ENCODE measurements at places on chromosomes 7 and 10.

DNA sequence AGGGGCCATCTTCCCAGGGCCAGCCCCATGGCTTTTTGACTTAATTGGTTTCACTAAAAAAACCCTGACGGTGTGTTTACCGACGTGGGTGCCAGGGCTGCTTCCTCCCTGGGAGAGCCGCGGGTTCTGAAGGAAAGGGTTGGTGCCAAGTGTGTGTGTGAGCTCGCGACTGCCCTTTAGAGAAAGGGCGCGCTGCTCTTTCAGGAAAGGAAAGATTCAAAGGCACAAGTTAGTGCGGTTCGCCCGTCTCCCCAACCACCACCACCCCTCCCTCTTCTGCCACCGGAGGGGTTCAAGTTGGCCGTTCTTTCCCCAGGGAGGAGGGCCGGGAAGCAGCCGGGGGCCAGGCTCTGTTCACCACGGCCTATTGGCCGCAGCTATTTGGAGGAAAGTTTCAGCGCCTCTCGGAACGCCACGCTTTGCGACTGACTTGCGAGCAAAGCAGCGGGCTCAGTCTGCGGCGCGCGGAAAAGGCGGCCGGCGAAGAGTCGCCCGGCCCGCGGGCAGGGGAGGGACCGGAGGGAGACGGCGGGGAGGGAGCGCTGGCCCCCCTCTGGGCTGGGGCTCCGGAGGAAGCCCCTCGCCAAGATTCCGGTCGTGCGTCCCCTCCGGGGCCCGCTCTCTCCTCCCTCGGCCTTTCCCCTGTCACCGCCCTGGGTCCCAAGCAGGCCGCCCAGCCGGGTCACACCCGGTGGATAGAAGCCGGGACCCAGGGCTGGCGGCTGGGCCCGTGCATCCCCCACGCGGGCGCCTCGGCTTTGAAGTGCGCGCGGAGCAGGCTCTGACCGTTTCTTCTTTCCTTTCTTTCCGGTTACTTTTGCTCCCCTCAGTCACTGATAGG is 165.9 kb upstream of the PPP1R3A start:
- DNase-seq: peak; percentile 28

DNA sequence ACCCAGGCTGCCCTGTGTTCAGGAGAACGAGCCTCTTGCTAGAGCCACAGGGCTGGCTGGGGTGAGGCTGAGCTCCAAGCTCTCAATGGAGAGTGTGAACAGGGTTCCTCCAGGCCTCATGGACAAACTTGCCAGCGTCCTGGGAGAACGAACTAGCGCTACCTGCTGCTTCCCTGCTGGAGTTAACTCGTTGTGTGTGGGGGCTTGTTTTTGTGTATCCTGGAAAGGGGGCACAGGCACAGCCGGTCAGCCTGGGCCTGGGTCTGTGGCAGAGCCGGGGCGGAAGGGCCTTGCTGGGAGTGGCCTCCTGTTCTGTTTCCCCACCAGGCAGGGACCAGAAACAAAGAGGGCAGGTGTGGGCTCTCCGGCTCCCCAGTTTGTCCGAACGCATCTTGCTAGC is 259.2 kb downstream of the DNAJB6 start:
- DNase-seq: no peak

GRCh38 chr7:154649434-154649833 is 353.5 kb downstream of the PAXIP1 start:
- peak; percentile 48 for DNase-seq

- DNase-seq: peak; percentile 48
These were observed 19.7 kb upstream of the FKBP9 start for GRCh38 chr7:32937344-32938174.

- no peak for DNase-seq
These were observed 293.9 kb downstream of the SNX13 start for GRCh38 chr7:17646253-17646956.

- DNase-seq: no peak
These were observed 199.4 kb upstream of the PRSS58 start for GRCh38 chr7:142457146-142457703.

- DNase-seq: no peak
These were observed 225.0 kb upstream of the FAM3C start for GRCh38 chr7:121620953-121621606.

- no peak for DNase-seq
These were observed 728.5 kb downstream of the TNS3 start for GRCh38 chr7:46853451-46853850.

GRCh38 chr10:93541402-93542357 is 24.8 kb upstream of the FFAR4 start:
- DNase-seq: peak; percentile 33

DNA sequence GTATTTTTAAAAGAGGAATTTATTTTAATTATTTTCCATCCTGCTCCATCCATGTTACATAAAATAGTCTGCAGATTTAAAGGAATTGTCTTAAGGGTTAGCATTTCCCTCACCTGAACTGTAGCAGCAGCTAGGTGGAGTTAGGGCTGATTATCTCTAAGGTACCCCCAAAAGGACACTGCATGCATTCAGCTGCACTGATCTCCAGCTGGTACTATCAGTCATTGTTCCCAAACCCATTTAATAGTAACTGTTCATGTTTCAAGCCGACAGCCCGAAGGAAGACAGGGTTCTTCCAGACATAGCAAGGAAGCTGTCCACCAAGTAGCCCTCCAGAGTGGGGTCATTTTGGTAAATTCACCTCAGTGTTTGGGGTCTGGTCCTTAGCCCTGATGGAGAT is 48.7 kb downstream of the FAM171A1 start:
- DNase-seq: no peak

GRCh38 chr7:93036807-93037206 is 81.0 kb downstream of the SAMD9 start:
- DNase-seq: no peak

DNA sequence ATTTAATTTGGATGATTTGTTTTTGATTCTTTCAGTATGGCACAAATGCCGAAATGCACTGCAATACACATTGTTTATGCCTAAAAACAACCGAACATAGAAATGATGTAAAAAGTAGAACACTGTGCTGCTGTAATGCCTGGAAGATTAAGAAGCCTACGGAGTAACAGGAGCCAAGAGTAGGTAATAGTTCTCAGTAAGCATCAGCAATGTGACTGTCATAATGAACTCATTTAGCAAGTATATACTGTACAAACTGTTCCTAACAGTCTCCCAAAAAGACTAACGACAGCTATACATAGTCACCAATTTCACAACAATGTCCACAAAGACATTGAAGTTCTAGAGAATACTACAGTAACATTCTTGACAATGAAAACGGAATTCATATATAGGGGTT is 19.0 kb upstream of the LAMB4 start:
- no peak for DNase-seq

GRCh38 chr7:7051206-7051877 is 131.0 kb upstream of the C1GALT1 start:
- no peak for DNase-seq

DNA sequence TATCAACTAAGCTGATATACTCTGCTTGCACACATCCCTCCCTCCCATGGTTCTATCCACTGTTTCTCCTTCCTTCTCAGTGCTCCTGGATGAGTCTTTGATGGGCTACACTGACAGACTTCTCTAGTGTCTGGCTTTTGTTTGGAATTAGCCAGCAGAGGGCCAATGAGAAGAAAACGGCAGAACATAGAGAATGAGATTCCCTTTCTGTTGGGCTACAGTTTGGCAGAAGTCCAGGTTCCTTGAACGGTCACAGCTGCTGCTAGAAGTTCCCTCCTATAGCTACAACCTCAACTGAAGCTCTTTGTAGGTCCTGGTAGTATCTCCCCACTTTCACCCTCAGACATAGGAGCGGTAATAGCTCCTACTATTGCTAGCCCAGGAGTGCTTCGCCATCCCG is 251.1 kb upstream of the LRRN3 start:
- peak; percentile 92 for DNase-seq

- DNase-seq: peak; percentile 53
These were observed 22.1 kb downstream of the POLL start for GRCh38 chr10:101565936-101566332.

- DNase-seq: no peak
These were observed 71.0 kb upstream of the GTF2I start for GRCh38 chr7:74586258-74587175.

- DNase-seq: peak; percentile 3
These were observed 129.7 kb downstream of the C10orf105 start for GRCh38 chr10:71589617-71590551.

- DNase-seq: no peak
These were observed 35.8 kb downstream of the CAMK2B start for GRCh38 chr7:44289341-44290251.

- DNase-seq: no peak
These were observed 223.0 kb downstream of the AHR start for GRCh38 chr7:17521437-17521836.

DNA sequence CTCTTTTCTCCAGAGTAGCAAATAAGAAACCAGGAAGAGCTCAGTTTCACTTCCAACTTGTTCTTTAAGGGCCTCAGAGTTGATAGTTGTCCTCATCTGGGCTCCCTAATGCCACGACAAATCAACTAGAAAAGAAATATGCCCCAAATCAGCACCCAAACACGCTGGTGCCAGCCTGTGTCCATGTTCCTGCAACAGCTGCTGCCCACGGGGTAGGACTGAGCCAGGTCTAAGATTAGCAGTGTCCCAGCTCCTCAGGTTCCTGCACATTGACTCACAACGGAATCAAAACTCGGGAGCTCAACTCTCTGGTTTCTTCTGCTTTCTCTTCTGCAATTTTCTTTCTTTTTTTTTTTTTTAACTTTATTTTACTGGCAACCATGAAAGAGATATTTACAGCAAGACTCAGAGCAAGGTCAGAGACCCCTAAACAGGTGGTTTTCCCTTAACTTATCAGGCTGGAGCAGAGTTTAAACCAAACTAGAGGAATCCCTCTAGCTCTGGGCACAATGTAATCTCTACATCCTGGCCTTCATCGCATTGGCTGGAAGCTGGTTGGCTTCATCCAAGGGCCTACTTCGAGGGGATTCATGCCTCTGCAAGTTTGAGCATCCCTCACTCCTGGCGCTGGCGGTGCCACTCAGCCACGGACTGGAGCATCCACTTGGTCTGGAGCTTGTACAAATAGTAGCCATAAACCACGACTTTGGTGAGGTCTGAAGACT is 126.1 kb downstream of the PFKFB3 start:
- DNase-seq: no peak

DNA sequence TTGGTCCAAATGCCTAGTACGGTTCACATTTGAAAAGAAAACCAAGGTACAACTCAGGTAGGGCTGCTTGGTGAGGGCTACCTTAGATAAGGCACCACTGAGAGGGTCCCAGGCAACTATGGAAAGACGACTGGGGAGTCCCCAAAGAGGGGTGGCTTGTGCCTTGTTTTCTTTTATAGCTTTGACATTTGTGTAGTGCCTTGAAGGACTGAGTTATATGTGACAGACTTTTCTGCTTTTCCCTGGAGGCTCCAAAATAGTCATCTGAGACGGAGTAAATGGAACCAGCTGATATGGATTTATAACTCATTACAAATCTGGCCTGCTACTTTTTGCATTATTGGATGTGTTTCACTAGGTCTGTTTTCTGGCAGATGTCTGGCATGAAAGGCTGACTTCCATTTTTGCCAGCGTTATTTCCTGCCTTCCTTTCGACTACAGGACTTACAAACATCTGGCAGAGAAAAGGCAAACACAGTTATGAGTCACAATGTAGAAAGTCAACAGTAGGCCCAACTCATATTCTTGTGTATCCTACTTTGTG is 88.2 kb upstream of the IMMP2L start:
- DNase-seq: no peak

- DNase-seq: no peak
These were observed 118.8 kb upstream of the IFRD1 start for GRCh38 chr7:112331492-112331891.

GRCh38 chr10:87534173-87534858 is 29.6 kb downstream of the MINPP1 start:
- no peak for DNase-seq

DNA sequence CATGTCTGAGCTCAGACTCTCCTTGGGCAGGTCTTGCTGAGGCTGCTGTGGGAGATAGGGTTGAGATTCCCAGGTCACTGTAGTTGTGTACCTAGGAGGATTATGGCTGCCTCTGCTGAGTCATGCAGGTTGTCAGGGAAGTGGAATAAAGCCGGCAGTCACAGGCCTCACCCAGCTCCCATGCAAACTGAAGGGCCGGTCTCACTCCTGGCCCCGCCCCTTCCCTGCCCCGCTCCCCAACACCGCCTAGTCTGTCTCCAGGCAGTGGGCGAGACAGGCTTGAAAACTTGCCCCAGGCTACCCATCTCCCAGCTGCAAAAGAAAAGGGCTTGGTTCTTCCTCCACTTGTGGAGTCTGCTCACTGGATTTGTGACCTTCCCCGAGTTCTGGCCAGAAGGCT is 41.6 kb upstream of the SDHAF3 start:
- no peak for DNase-seq

DNA sequence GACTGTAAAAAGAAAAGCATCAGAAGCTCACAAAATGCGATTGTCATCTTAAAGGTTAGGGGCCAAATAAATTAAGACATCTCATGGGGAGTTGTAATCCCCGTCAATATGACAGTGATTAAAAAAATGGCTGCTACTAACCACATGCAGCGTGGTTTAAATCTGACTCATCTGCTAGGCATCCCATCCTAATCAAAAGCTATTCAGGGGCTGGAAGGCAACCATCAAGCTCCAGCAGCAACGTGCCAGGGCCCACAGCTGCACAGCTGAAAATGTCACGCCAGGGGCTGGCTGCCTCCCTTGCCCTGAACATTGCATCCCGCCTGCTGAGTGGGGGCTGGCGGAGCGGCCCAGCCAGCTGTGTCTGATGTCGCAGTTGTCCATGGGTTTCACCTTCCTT is 66.3 kb upstream of the FRMD4A start:
- no peak for DNase-seq

- peak; percentile 81 for DNase-seq
These were observed at the start of gene ARHGAP12 for GRCh38 chr10:31928549-31929260. TSS of gene ARHGAP12 (minus strand) at chr10:31928831. CDS start at chr10:31908855, 19,976 bp downstream.

All from NCI-H345 (cell line).